ENCODE measurements at places on chromosomes 5 and 9.

- DNase-seq = no peak
- no peak overlapping the region for H3K27ac ChIP-seq
- H3K4me3 ChIP-seq = no peak overlapping the region
- no peaks in the 10 kb centered on the region for H3K27me3 ChIP-seq
These were observed 510.4 kb downstream of the PSAT1 start for GRCh38 chr9:78807286-78807685.

DNA sequence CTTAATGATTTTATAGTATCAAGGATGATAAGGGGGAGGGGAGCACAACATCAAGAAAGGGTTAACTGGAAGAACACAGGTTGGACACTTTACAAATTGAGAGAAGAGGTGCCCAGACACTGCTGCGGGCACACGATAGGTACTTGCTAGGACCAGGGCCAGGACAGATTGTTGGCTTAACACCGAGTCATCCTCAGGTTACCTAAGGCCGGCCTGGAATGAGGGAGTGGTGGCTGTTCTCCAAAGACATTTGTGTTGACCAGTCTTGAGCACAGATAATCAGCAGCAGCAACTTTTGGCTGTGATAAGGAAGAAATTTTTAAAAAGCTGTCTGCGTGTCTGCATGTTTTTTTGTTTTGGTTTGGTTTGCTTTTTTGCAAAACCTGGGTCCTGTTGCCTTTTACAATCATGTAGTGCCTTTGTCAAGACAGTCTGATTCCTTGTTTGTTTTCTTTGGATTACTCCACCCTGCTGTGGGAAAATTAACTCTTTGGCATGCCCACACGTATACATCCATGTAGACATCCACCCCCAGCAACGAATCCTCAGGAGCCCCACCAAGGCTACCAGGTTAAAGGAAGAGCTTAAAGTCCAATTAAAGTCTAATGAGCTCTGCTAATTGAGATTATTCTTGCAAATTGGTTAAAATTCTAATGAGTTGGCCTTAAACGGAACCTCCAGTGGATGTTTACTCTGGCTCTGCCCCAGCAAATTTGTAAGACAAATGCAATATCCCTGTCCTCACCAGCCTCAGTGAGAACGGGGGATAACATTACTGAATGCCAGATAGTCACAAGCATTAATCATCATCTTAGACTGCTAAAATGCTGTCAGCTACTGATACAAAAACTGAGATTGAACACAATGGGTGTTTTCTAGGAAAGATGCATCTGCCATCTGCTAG is 382.3 kb downstream of the ACTL7B start:
- DNase-seq = no peak
- no peaks in the 10 kb centered on the region for H3K27me3 ChIP-seq
- H3K36me3 ChIP-seq = no peaks in the 10 kb centered on the region

DNA sequence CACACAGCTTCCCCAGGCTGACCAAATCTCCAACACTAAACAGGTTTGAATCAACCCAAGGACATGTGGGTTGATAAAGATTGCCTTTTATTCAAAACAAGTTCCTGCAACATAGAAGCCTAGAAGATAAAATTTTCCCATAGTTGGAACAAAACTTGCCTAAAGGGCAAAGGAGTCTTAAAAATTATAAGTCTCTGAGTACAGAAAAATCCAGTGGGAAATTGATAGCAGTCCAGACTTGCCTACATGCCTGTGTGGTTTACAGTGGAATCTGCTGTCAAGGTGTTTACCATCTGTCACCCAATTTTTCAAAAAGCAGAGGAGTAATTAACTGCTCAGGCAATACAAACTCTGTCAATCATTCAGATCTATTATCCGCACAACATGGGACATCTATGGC is 168.2 kb downstream of the PPP2R2B start:
- H3K27ac ChIP-seq = no peak overlapping the region
- no peaks in the 10 kb centered on the region for H3K4me1 ChIP-seq
- no peak for DNase-seq
- H3K4me3 ChIP-seq = no peak overlapping the region
- H3K36me3 ChIP-seq = no peaks in the 10 kb centered on the region
- H3K27me3 ChIP-seq = no peaks in the 10 kb centered on the region

DNA sequence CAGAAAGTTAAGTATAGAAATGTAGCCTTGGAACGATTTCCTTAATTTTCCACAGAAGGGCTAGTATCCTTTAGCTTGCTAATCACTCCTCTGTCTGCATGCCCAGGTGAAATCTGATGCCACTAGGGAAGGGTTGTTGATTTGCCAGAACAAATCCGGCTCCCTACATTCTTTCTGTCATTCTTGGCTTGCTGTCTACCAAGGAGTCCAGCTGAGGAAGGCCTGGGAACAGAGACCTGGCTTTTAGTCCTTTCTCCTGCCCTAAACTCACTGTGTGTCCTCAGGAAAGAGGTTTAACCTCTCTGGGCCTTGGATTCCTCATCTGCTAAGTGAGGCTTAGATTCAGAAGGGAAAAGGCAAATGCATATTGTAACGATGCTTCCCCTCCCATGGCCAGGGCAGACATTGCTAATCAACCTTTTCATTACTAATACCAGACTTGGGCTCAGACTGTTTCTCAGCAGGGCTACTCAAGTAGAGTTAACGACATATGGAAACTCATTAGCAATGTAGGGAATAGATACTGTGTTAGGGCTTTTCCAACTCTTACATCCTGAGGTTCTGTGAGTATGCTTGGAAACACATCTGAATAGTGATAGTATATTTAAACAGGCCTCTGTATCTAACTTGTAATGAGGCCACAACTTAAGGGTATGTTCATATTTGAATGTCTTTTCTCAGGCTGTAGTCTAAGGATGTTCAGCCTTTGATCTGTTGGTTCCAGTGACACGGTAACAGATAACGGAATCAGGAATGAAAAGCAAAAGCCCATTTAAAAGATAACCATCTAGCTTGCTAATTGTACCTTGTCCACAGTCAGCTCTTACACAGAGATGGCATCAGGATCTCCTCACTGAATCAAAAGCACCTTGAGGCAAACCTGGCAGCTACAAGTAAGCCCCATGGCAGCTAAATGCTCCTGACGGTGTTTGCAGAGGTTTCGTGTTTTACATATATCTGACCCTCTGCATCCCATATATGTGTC is 4.1 kb downstream of the GALNT10 start:
- no peak for DNase-seq
- no peaks in the 10 kb centered on the region for H3K4me1 ChIP-seq
- H3K27ac ChIP-seq = no peak overlapping the region
- no peaks in the 10 kb centered on the region for H3K36me3 ChIP-seq
